ENCODE measurements at places on chromosomes 6 and 20. TPM values are rescaled to one million over a fixed set of nuclear protein-coding genes. Genes with fewer than 3 reads are reported as not detected.

TMEM244 gene
- not detected for total RNA-seq

BTBD3 gene
- total RNA-seq = 41.6 TPM

MYMX gene
- total RNA-seq = not detected

CFAP61 gene
- not detected for total RNA-seq

RCAN2 gene
- not detected for total RNA-seq

SYS1 gene
- total RNA-seq = 28.4 TPM

CAGE1 gene
- total RNA-seq = 0.20 TPM

PFDN6 gene
- 34.1 TPM for total RNA-seq

TOX2 gene
- 1.7 TPM for total RNA-seq

TNFRSF6B gene
- total RNA-seq = 3.2 TPM

DEFB132 gene
- total RNA-seq = not detected

SLC22A16 gene
- total RNA-seq = not detected

SEMG1 gene
- not detected for total RNA-seq

C20orf141 gene
- total RNA-seq = not detected

PRPH2 gene
- 0.60 TPM for total RNA-seq

HNF4A gene
- total RNA-seq = not detected

KLHDC3 gene
- total RNA-seq = 104 TPM

TMC2 gene
- total RNA-seq = not detected

AP5S1 gene
- total RNA-seq = 10.7 TPM

ENPP1 gene
- 0.40 TPM for total RNA-seq

LYRM2 gene
- total RNA-seq = 12.7 TPM

KCNK5 gene
- not detected for total RNA-seq

PHACTR1 gene
- total RNA-seq = 0.40 TPM

TRIM15 gene
- not detected for total RNA-seq

TOP1 gene
- total RNA-seq = 11.7 TPM

TAAR8 gene
- not detected for total RNA-seq

GPLD1 gene
- under 0.01 TPM for total RNA-seq

GSTA3 gene
- not detected for total RNA-seq

SLC29A1 gene
- total RNA-seq = 25.3 TPM

ZC3H12D gene
- not detected for total RNA-seq

SLC24A3 gene
- total RNA-seq = under 0.01 TPM

SYCP2L gene
- not detected for total RNA-seq

FAM210B gene
- 25.9 TPM for total RNA-seq

GABRR1 gene
- not detected for total RNA-seq

HLA-DOB gene
- 0.22 TPM for total RNA-seq

RBL1 gene
- 3.9 TPM for total RNA-seq

ESF1 gene
- total RNA-seq = 4.4 TPM

MMP24 gene
- 0.20 TPM for total RNA-seq

RNF182 gene
- total RNA-seq = 0.22 TPM

MAN1A1 gene
- total RNA-seq = 39.9 TPM

FAM184A gene
- 0.40 TPM for total RNA-seq

PSORS1C2 gene
- not detected for total RNA-seq

C20orf96 gene
- total RNA-seq = 2.4 TPM

CTAGE9 gene
- not detected for total RNA-seq
